ENCODE measurements at places on chromosomes 16 and 17.

- DNase-seq: no peak
These were observed 61.4 kb upstream of the PIRT start for GRCh38 chr17:10899281-10899680.

DNA sequence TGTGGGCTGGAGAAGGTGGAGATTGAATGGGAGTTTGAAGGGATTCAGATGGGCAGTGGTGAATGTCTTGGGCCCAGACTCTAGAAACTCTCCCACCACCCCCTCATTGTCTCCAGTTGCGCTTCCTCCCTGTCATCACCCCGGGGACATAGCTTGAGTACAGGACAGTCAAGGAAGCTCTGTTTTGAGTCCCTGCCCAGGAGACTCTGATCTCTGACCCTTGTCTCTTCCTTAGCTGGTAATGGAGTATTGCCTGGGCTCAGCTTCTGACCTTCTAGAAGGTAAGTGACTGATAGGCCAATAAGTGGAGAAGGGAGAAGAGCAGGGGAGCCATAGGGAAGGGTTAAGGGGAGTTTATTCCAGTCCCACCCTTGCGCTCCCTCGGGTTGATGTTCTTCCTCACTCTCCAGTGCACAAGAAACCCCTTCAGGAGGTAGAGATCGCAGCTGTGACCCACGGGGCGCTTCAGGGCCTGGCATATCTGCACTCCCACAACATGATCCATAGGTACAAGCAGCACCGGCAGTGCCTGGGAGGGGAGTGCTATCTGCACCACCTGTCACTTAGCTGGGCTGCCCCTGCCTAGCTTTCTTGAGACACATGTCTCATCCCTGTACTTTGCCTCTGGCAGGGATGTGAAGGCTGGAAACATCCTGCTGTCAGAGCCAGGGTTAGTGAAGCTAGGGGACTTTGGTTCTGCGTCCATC lies 5.0 kb downstream of the TAOK2 start:
- no peak for DNase-seq

DNA sequence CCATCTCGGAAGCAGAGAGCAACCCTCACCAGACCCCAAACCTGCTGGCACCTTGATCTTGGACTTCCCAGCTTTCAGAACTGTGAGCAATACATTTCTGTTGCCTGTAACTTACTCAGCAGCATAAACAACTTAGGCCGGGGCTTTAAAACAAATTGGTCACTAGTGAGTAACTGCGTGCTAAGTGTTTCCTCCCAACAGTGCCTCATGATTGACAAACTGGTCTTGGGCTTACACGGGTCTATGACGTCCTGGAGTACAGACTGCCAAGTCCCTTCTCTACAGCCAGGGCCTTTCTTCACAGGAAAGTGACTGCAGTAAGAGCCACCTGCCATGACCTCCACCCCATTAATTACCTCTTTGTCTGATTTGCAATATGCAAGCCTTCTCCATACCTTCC lies 136.7 kb downstream of the XYLT1 start:
- no peak for DNase-seq

- DNase-seq: no peak
These were observed 3.2 kb downstream of the SGF29 start for GRCh38 chr16:28556914-28557320.

DNA sequence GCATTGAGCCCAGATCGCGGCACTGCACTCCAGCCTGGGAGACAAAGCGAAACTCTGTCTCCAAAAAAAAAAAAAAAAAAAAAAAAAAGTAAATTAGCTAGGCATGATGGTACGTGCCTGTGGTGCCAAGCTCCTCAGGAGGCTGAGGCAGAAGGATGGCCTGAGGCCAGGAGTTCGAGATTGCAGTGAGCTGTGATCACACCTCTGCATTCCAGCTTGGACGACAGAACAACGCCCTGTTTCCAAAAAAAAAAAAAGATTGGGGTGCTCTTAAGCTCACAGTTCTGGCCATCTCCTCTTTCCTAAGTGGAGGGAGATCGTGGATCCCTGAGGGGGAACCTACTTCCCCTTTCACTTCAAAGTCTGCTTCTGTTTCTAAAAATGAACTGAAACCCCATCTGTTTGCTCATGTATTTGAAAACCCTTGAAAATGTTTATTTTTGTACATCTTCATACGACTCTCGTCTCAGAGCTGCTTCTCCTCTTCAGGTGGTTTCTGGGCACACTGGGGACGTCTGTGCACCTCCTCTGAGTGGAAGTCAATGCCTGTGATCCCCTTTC lies 138.8 kb downstream of the PRKCA start:
- no peak for DNase-seq

GRCh38 chr17:43992641-43993040 lies 11.8 kb upstream of the NAGS start:
- no peak for DNase-seq
